Stimulated activated CD4-positive, alpha-beta T cell treated with anti-CD3 and anti-CD28 coated beads, Interleukin-12 subunit alpha, Interleukin-12 subunit beta, amount 100 ng/mL, for 48 hours (primary cell): ENCODE measurements at places on chromosomes 6 and 20.

GRCh38 chr6:16542070-16542469 lies 219.2 kb downstream of the ATXN1 start:
- DNase-seq: no peak

DNA sequence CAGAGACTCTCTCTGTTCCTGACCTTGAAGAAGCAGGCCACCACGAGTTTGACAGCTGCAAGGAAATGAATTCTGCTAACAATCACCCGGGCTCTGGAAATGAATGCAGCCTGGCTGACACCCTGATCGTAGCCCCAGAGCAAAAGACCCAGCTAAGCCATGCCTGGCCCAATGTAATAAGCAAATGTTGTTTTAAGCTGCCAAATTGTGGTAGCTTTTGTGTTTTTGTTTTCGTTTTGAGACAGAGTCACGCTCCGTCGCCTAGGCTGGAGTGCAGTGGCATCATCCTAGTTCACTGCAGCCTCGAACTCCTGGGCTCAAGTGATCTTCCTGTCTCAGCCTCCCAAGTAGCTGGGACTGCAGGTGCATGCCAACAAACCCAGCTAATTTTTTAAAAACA lies 3.3 kb upstream of the OXT start:
- DNase-seq: no peak

GRCh38 chr6:111307275-111307858 lies 175.7 kb downstream of the REV3L start:
- DNase-seq: no peak

DNA sequence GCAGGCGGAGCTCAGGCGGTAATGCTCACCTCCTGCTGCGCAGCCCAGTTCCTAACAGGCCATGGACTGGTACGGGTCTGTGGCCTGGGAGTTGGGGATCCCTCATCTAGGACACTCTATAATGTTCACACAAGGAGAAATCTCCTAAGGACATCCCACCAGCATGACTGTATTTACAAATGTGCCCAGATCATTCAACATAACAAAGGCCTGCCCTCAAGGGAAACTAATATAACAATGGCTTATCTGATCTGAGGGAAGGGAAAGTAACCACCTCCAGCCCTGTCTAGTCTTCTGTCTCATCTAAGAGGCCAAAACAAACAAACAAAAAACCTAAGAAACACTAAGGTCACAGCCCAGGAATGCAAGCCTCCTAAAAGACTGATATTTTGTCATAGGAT lies 232.8 kb downstream of the RNGTT start:
- no peak for DNase-seq

DNA sequence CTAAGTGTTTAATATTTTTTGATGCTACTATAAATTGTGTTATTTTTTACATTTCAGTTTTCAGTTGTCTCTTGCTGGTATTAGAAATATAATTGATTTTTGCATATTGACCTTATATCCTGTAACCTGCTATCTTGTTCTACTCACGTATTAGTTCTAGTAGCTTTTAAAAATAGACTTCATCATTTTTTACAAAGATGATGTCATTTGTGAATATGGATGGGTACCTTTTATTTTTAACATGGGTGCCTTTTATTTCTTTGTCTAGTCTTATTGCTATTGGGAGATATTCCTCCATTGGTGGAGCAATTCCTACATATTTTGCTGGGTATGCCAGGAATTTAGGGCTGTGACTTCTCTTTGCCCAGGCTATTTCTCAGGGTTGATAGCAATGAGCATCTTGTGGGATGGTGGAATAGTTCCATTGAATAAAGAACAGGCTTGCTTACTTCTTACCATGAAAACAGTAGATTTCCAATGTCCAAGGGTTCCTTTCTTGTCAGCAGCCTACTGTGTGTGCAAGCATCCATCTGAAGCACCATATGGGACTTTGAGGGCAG lies 149.7 kb downstream of the CARMIL1 start:
- no peak for DNase-seq

DNA sequence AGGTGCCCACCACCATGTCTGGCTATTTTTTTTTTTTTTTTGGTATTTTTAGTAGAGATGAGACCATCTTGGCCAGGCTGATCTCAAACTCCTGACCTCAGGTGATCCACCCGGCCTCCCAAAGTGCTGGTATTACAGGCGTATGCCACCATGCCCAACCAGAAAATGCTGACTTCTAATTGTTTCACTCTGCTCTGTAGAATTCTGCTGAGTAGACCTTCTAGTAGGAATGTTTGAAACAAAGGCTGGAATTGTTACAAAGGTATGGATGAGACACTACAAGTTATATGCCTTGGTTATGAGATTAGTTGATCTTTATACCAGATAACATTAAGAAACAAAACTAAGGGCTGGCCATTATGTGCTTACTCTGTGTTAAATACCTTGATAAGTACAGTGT lies 44.8 kb downstream of the MEP1A start:
- DNase-seq: no peak
